BJ (cell line): ENCODE measurements at places on chromosomes 1 and 21. TPM values are rescaled to one million over a fixed set of nuclear protein-coding genes. Genes with fewer than 3 reads are reported as not detected.

HTR6 gene
- polyA plus RNA-seq = not detected in 2 replicates

FTCD gene
- 0.05 and 0.06 TPM in 2 replicates for polyA plus RNA-seq

CELA3B gene
- not detected in 2 replicates for polyA plus RNA-seq

CFHR4 gene
- not detected in 2 replicates for polyA plus RNA-seq

GAS5 gene
- 839 and 1,190 TPM in 2 replicates for polyA plus RNA-seq

ARHGEF2 gene
- 130 and 213 TPM in 2 replicates for polyA plus RNA-seq

PTPN7 gene
- polyA plus RNA-seq = not detected in 2 replicates

BTG3 gene
- 23.6 and 38.9 TPM in 2 replicates for polyA plus RNA-seq

IGSF3 gene
- 0.10 and 0.15 TPM in 2 replicates for polyA plus RNA-seq

LRRC39 gene
- polyA plus RNA-seq = 0.28 and 0.33 TPM in 2 replicates

C1orf146 gene
- polyA plus RNA-seq = not detected in 2 replicates

SAMD11 gene
- 6.3 and 10.0 TPM in 2 replicates for polyA plus RNA-seq

HCN3 gene
- polyA plus RNA-seq = 1.8 and 4.0 TPM in 2 replicates

DNASE2B gene
- not detected in 2 replicates for polyA plus RNA-seq

TCHHL1 gene
- not detected in 2 replicates for polyA plus RNA-seq

LCE1D gene
- not detected in 2 replicates for polyA plus RNA-seq

DNAJC28 gene
- 0.38 and 0.91 TPM in 2 replicates for polyA plus RNA-seq

ZBTB8B gene
- not detected in 2 replicates for polyA plus RNA-seq

GJA9 gene
- polyA plus RNA-seq = 0.05 TPM in 1 of 2 replicates, not detected in the other

FMN2 gene
- polyA plus RNA-seq = 14.6 and 29.1 TPM in 2 replicates

ACKR1 gene
- not detected in 2 replicates for polyA plus RNA-seq

MYOG gene
- polyA plus RNA-seq = not detected in 2 replicates

SLC35D1 gene
- polyA plus RNA-seq = 9.0 and 15.8 TPM in 2 replicates

SHE gene
- polyA plus RNA-seq = not detected in 2 replicates

LYPD8 gene
- polyA plus RNA-seq = not detected in 2 replicates

BCL10 gene
- 7.8 and 11.6 TPM in 2 replicates for polyA plus RNA-seq

HES3 gene
- not detected in 2 replicates for polyA plus RNA-seq

L1TD1 gene
- polyA plus RNA-seq = 0.01 TPM in 1 of 2 replicates, not detected in the other

CLCNKB gene
- 0.42 and 0.83 TPM in 2 replicates for polyA plus RNA-seq
